Neural crest cell (in vitro differentiated cells): ENCODE measurements at places on chromosomes 4 and X. TPM values are rescaled to one million over a fixed set of nuclear protein-coding genes. Genes with fewer than 3 reads are reported as not detected.

DNA sequence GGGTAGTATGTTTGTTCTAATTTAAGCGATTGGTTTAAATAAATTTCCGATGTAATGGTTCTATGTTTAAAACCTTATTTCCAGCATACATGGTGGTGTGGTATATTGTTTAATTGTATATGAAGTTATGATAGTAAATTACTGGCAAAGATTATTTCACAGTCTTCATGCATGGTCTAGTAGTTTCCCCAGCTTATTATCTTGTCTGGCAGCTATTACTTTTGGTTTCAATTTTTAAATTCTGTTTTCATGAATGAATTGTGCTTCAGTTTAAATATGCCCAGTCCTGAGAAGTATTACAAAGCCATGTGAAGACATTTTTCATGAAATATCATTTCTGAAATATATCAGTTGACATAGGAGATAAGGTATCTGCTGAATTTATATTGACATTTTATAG lies 6.3 kb downstream of the ALG13 start:
- DNase-seq: no peak

The SPIN2A gene
- 0.75 and 0.98 TPM in 2 replicates for total RNA-seq

DNA sequence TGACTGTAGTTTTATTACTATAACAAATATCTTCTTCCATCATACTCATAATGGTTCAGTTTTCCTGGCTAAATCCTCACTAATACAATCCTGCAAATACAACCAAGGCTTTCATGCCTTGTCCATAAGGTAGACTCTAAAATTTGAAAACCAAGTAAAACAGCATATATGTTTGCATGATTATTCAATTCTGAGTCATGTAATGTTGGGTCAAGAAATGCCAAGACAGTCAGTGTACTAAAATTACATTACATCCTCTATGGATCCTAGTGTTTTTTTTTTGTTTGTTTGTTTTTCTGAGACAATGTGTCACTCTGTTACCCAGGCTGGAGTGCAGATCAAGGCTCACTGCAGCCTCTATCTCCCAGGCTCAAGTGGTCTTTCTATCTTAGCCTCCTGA lies 38.6 kb upstream of the TEX13D start:
- no peak for DNase-seq

The INTU gene
- total RNA-seq: 18.5 and 19.4 TPM in 2 replicates

DNA sequence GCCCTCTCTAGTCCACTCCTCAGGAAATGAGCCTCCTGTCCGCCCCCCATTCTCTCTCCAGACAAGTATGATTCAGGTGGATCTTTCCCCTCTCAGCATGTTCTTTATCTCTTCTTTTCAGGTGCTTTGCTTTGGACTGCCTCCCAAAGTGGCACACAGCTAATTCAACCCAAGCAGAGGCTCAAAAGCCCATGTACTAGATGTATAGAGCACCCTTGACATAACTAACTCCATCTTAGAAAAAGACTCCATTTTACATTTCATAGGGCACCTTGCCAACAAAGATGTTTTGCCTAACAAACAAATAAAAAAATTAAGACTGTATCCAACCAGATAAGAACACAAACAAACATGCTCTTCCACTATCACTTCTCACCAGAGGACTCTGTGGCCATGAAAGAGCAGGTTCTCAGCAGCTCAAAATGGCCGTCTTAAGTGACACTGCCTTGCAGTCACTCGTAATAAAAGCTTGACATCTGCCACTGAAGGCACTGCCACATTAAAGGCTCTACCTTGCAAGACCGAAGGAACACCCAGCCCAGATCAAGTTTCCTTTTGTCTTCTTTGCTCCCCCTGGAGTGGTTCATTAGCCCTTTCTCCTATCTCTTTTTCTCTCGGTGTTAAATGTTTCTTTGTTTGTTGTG lies 84.9 kb upstream of the TAB3 start:
- DNase-seq: no peak

The LRIT3 gene
- 0.14 and 0.19 TPM in 2 replicates for total RNA-seq

The RAB40AL gene
- total RNA-seq: 0.59 and 0.68 TPM in 2 replicates

- no peak for DNase-seq
These were observed 472.3 kb downstream of the GRID2 start for GRCh38 chr4:92776080-92776479.

DNA sequence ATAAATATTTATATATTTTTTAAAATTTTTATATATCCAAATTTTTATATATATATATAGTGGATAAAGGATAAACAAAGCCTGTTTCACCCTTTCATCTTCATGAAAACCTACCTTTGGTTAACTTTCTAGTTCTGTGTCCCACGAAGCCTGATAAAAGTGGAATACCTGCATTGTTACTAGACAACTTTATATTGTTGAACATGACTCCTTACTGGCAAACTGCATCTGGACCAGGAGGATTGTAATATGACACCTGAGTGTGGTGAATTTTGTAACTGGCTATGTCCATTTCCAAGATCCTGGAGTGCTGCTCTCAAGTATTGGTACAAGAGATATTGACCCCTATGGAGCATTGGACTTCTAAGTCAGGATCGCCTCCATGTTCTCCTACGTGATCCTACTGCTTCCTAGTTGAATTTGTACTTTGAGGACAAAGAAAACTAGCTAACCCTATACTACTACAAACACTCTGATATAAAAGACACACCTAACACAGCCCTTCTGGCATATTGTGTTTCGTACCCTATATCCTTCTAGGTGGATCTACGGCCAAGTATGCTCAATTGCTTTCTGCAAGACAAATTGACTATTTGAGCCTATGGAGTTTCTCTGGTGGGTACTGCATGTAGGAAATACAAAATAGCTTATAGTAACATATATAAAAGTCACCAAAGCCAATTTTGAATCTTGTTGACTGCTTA lies 61.3 kb upstream of the PRRG1 start:
- DNase-seq: no peak

DNA sequence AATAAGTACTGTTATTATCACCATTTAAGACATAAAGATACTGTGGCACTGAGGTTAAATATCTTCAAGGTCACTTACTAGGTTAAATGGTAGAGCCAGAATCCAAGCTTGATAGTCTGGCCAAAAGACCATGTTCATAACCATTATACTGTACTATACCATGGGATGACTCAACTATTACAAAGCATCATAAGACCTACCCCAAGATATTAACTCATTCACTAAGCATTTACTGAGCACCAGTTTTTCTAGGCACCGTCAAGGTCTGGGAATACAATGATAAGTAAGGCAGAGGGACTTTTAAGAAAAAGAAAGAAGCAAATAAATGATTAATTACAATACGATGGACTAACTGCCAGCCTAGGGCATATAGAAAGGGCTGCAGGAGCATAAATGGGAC lies 95.5 kb upstream of the KCTD8 start:
- DNase-seq: no peak

DNA sequence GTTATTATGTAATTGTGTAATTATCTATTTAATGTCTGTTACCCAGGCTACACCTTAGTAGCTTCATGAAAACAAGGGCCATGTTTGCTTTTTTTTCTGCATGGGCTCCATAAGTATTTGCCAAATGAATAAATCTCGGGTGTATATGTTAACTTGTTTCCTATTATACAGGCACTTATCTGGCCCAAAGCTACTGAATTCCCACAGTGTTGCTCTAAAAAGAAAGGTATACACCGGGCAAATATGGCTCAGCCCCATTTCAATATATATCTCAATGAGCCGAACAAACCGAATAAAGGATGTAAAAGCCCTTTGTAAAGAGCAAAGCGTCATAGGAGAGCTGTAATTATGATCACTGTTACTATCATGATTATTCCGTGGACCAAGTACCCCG lies 767 bp downstream of the PAQR3 start:
- no peak for DNase-seq

DNA sequence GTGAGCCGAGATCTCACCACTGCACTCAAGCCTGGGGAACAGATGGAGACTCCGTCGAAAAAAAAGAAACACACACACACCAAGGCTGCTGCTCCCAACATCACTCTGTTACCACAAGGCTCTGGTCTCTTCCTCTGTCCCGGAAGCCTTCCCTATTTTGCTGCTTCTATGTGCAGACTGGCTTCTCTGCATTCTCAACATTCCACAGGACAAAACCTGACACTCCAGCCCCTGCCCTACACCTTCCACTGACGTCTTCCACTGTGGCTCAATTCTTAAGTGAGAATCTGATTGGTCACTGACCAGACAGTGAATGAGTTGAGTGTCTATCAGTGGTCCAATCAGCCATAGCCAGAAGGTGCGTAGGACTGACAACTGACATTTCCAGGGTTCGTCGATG lies 5.9 kb downstream of the ODAPH start:
- DNase-seq: no peak

- no peak for DNase-seq
These were observed 144.1 kb upstream of the RBPJ start for GRCh38 chr4:26176598-26177149.

DNA sequence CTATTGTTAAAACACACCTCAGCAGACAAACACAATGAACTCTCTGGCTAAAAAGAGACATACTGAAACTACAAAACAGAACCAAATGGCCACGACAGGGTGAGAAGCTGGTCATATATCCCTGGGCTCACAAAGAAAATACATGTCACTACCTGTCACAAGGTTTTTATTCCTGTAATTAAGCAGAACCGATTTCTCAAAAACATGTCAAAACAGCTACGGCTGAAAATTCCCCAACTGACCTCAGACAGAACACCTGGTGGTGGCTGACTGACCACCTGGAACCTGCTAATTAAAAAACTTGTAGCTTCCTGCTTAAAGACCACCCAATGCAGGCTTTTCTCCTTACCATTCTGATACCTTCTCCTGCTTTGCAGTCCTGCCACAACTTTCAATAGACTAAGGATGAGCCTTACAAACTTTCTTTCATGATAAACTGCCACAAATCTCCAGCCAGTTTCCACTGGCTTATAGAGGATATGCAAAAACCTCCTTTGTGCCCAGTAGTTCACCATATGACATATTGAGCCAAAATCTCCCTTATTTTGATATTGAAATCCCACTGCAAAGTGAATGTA lies 571.9 kb downstream of the SPOCK3 start:
- no peak for DNase-seq

DNA sequence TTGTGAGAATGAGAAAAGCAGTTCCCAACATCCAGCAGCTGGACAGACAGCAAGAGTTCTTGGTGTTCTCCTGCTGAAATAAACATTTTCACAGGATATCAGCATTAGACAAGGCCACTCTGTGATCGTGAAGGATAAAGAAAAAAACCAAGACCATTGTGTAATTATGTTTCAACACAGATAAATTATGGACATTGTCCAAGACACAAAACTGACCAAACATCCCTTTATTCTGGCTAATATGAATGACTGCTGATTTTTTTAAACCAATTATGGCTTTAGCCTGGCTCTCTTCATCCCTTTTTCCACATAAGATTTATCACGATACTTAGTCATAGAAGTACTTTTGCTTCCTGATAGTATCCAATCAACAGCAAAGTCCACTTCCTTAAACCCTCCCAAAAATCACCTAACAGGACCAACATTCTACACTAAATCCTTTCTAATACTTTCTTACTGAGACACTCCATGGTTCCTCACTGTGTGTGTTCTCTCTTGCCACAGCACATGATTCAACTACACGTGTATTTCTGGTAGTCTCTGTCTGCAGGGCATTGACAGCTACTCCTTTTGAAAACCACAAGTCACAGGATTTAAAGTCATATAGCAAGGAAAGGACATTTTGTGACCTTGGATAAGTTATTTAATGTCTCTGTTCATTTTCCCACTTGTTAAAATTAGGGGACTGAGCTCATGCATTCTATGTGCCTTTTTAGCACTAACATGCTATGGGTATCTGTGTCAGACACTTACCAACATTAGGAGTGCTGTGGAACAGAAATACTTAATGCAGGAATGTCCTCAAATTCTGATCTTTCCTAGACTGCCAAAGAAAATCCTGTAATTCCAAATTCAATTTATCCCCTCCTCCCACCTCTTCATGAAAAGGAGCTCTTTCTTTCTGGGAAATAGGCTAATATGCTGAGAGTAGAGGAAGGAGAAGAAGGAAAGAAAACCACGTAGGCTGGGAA lies 137.2 kb upstream of the PGRMC2 start:
- no peak for DNase-seq

The EPGN gene
- total RNA-seq: 0.63 TPM in 1 of 2 replicates, not detected in the other

DNA sequence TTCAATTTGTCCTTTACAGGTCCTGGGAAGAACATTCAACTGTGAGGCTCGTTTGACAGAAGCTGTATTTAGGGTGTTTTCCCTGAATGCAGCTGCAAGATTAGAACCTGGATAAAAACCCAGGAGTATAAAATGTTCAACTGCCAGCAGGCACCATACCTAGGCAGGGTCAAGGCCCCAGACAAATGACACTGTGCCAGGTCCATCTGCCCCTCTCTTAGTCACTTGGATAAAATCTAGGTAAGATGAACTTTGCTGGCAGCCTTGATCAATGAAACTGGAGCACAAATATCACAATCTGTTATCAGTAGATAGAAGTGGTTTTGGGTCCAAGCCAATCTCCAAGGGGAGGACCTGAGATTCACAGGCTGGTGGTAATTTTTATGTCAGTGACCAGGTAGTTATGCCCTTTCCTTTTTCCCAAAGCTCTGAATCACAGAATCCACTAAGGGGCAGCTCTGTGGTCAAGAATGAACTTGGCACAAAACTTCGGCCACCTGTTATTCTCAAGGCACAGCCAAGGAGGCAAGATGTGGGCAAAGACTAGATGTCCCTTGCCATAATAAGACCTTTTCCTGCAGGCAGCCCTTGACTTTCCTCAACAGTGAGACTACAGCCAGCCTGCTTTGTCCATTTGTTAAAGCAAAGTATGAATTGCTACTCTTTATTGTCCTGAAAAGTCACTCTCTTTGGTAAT lies 501.0 kb downstream of the PPARGC1A start:
- no peak for DNase-seq
